ENCODE measurements at places on chromosomes 4 and X.

- no peak for DNase-seq
Observed at GRCh38 chr4:177251237-177251636, 58.4 kb upstream of the NEIL3 start.

DNA sequence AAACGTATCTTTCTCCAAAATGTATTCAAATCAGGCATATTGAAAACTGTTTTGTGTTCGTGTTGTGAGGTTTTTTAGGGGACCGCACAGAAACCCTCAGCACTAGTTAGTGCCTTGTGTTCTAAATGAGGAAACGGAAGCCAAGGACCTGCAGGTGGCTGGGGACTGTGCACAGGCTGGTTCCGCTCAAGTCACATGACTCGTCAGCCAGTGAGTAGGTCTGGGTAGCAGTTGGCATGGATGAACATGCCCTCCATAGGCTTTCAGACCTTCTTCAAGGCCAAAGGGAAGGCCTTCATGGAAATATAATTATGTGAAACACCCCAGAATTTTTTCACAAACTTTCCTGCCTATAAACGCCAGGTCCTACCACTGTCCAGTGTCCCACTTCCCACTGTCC, 1.3 kb upstream of the F11 start:
- no peak for DNase-seq

DNA sequence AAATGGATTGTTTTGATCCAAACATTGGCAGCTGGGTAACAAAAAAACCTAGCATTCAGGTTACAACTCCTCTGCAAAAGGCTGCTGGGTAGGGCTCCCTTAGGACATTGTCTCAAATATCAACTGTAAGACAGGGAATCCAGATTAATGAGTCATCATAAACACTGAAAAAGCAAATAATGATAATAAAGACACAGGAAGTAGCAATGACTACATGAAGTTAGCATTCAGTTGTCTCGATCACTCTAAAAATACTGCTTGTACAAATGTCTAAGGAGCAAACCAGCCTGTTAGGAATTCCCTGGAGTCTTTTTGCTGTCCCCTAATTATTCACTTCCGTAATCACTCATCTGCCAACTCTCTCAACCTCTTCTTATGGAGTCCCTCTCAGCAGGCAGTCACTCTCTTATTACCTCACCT, 259.2 kb downstream of the GPC3 start:
- DNase-seq, result no peak

DNA sequence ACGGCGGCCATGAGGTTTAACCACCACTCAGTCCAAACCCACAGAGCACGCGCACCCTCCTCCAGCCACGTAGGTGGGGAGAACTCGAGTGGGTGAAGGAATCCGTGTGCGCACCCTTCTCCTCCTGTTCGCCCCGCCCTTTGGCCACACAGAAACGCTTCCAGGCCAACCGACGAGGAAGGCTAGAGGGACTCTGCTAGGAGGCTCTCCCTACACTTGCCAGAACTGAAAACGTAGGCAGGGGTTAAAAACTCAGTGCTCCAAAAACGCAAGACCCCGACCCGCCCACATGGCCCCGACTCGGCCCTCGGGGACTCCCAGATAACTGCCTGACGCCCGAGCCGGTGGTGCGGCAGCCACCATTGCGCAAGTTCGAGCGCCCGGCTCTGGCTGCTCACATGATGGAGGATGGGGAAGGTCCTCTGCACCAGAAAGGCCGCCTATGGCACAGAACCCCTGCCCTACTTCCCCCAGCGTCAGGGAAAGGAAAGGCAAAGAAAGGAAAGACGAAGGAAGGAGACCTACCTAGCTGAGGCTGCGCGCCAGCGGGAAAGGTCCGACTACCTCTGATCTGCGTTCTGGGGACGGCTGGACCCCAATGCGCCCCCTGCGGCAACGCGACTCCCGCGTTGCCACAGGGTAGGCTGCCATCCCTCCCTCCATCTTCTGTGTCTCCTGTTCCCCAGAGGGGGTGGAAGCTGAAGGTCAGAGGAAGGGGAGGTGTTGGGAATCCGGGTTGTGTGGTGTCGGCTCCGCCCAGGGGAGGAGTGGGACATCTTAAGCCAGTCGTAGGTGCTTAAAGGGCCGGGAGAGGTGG, 201.9 kb upstream of the AGTR2 start:
- DNase-seq, result no peak

- DNase-seq, result no peak
Observed at GRCh38 chr4:336099-336892, 1.3 kb upstream of the ZNF141 start.

- no peak for DNase-seq
Observed at GRCh38 chr4:58301376-58301999, 1191.3 kb upstream of the IGFBP7 start.

DNA sequence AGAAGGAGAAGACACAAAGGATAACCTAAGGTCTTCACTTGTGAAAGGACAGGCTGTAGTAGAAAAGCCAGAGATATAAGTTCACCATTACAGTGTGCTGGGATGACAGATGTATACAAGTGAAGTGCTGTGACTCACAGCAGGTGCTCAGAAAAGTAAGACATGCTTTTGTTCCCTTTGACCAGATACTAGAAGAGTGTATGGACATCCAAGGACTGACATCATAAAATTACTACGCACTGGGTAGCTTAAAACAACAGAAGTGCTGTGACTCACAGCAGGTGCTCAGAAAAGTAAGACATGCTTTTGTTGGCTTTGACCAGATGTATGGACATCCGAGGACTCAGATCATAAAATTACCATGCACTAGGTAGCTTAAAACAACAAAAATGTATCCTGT, 61.6 kb upstream of the BTC start:
- no peak for DNase-seq

DNA sequence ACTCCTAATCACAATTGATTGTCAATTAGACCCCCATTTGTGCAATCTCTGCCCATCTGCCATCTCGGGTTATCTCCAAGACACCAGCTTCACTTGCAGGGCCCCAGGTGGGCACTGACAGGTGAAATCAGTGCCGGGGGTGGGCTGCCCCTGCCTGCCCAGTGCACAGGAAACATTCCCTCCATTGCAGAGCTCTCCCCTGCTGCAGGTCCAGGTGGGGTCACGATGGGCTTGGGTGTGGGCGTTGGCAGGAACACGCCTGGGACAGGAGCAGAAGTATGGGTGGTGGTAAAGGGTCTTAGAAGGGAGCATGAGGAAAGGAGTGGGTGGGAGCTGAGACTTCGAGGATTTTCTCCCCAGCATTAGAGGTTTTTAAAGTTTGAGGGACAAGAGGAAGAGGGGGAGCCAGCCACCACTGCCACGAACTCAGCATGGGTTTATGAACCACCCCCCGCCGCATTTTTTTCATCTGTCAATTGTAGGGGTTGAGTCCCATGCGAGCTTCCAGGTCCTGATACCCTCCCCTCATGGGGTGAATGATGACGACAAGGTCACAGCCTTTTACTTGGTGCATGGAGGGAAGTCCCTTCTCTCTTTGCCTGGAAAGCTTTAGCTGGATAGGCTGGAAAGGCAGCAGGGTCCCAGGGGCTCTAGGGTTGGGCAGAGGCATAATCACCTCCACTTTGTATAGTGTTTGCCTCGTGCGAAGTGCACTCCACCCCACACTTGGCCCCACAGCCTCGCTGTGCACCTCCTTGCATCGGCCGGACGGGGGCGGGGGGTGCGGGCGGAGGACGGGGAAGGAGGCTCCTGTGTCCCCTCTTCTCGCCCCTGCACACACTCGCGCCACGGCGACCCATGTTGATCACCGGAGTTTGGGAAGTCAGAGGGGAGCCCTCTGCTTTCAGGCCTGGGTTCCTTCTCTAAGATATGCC, 3.5 kb upstream of the NKX1-1 start:
- no peak for DNase-seq

GRCh38 chr4:168585168-168586091, 88.6 kb downstream of the PALLD start:
- no peak for DNase-seq

DNA sequence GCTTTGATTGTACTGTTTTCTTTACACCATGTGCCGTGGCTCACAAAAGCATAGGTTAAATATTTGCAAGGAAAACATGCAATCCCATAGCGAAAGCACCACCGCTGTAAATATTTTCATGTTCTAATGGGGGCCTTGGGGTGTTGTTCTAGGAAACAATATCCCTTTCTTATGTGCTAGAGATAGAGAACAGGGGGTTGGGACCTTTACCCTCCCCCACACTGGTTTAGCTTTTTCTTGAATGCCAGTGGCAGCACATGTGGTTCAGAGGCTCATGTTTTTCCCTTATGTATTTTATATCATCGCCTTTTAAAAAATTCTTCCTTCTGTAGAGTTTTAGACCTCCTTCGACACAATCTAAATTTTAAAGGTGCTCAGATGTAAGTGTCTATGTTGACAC, 422.6 kb upstream of the TENM3 start:
- no peak for DNase-seq

GRCh38 chrX:132023896-132024386, 839 bp downstream of the STK26 start:
- DNase-seq, result no peak

- DNase-seq, result no peak
Observed at GRCh38 chr4:148124512-148124911, 317.7 kb downstream of the NR3C2 start.

DNA sequence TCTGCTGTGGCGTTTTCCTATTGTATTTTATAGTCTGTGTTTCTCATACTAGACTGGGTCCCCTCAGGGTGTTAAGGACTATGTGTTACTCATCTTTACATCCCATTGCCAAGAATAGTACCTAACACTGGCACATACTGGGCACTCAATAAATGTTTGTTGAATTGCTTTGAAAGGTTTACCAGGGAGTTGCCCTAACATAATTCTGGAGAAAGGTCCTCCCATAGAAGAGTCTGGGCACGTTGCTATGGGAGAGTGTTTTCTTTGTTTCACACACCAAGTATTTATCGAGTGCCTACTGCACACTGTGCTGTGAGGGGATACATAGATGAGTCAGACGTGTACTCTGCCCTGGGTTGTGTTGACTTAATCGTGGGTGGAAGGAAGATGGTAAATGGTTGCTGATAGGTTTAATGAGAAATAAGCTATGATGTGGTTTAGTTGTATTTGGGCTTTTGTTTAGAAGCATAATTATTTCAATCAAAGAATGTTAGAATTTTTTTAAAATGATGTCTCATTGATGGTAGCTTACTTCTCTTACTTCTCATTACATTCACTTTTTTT, 42.9 kb downstream of the AFF1 start:
- no peak for DNase-seq

- DNase-seq, result no peak
Observed at GRCh38 chrX:130482871-130483270, 81.1 kb downstream of the RBMX2 start.

DNA sequence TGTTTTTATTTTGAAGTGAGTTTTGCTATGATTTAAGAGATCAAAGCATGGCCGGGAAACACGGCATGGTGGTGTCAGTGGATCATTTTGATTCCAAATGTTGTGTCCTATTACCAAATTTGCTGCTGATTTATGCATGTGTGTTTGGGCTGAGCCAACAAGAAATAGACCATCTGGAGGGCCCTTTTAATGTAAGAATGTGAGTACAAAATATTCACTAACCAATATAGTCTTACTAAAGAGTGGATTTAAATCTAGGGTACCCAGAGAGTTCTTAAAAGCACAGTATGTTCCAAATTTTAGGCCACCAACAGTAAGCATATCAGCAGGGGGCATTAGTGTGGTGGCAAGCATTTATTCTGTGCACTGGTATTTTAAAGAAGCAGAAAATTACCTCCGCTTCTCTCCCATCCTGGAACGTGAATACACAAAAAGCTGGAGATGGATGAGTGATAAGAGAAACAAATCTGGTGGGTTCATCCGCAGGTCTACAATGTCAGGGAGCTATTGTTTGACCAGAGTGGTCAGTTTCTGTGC, 444.4 kb upstream of the IGFBP7 start:
- DNase-seq, result no peak

DNA sequence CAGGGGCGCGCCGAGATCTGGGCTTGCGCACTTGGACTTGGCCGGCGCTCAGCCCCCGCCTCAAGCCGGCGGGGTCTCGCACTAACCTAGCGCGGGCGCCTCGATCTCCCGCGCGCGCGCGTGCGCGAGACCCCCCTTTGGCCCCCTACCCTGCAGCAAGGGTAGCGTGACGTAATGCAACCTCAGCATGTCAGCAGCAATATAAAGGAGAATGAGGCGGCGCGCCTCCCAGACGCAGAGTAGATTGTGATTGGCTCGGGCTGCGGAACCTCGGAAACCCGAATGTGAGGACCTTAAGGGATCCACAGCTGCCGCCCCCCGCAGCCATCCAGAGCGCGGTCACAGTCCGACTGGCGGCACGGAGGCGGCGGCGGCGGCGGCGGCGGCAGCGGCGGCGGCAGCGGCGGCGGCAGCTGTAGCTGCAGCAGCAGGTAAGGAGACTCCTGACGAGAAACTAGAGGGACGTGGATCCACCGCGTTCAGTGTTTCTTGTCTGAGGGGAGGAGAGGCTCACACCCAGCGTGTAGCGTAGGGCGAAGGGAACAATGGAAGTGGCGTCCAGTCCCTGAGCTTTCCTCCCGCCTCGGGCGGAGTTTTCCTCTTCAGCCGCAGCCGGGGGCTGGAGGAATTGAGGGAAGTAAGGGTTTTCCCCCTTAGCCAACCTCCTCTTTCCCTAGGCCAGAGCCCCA, at the start of the genes SATL1 and ZNF711:
TSS of gene SATL1 (minus strand) at position 19 of the 689 bp plus-strand sequence. CDS start 134,811 bp downstream, outside the sequence.
TSS of gene ZNF711 (plus strand) at position 231 of the 689 bp plus-strand sequence. CDS start 3,582 bp downstream, outside the sequence.
- DNase-seq, result no peak

GRCh38 chr4:106687026-106687425, 318.4 kb upstream of the GIMD1 start:
- DNase-seq, result no peak

- no peak for DNase-seq
Observed at GRCh38 chr4:79049840-79050540, 110.8 kb upstream of the PAQR3 start.

DNA sequence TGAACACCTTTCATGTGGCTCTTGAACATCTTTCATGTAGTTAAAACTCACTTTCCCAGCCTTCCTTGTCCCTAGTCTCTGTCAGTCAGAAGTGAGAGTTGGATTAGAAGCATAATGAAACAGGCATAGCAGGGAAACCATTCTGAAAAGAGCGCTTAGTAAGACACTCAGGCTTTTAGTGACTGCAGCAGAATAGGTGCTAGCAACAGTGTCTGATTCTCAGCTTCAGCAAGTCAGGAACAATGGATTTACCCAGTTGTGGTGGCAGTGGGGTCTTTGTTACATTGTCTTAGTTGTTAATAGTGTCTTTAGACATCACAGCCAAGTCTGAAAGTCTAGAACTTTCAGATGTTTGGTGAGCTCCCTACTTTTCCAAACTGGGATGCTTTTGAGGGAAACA, 177.1 kb upstream of the PCDH7 start:
- DNase-seq, result no peak

Data from HS-27A (cell line).